GM23338 (cell line): ENCODE measurements at places on chromosomes 3 and 15.

DNA sequence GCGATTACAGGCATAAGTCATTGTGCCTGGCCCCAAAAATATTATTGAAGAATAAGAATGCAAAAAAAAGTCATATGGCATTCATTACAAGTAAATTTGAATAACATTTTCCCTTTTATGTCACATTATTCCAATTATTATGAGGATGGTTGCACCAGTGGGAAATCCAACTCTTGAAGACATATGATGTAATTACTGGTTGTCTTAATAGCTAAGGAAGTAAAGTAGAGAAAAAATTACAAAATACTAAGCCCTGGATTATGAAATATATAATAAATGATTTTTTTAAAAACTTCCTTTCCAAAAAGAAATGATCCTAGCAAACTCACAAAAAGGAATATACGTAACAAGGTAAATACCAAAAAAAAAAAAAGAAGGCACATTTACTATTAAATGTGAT is 98.9 kb downstream of the FMN1 start:
- DNase-seq = no peak

- no peak for DNase-seq
Measured at GRCh38 chr3:101414121-101414520, 93.7 kb upstream of the IMPG2 start.

DNA sequence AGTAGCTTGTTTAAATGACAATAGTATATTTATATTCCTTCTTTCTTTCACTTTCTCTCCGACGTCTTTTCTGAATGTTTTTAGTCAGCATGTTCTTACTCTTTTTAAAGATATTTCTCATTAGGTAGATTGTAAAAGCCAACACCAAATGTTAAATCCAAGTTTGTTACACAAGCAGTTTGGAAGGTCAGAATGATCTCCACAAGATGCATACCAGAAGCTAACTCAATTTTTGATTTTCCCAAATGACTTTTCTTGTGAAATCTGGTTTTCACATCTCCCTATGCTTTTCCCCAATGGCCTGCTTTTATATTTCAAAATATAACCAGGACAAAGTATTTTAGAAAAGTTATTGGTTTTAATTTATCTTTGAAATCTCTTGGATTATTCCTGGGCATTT is 49.7 kb upstream of the TPRG1 start:
- no peak for DNase-seq

- no peak for DNase-seq
Measured at GRCh38 chr15:64493641-64494040, 33.3 kb downstream of the ZNF609 start.

- no peak for DNase-seq
Measured at GRCh38 chr15:77709135-77709886, 76.6 kb upstream of the LINGO1 start.

- no peak for DNase-seq
Measured at GRCh38 chr15:32688151-32688639, 29.6 kb upstream of the GREM1 start.

DNA sequence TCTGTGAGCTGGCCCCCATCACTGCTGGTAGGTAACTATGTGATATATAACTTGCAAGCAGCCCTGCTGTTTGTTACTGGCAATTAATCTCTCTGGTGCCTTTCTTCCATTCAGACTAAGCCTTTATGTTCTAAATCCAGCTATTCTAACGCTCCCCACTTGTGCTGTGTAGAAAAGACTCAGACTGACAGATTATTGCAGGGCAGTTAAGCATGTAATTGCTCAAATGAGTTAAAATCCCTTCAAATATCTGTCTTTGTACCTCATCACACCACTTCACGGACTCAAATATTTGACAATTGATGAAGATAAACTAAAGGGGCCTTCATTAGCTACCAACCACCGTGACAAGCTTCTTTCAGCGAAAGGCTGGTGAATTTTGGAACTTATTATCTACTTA is 416.2 kb downstream of the NR2F2 start:
- no peak for DNase-seq

GRCh38 chr15:68614286-68615035 is 35.7 kb downstream of the CORO2B start:
- DNase-seq = peak; percentile 88

GRCh38 chr15:72375501-72375845 is 341 bp downstream of the HEXA start:
- DNase-seq = peak; percentile 60

GRCh38 chr3:156577736-156578135 is 22.8 kb upstream of the SSR3 start:
- DNase-seq = no peak

DNA sequence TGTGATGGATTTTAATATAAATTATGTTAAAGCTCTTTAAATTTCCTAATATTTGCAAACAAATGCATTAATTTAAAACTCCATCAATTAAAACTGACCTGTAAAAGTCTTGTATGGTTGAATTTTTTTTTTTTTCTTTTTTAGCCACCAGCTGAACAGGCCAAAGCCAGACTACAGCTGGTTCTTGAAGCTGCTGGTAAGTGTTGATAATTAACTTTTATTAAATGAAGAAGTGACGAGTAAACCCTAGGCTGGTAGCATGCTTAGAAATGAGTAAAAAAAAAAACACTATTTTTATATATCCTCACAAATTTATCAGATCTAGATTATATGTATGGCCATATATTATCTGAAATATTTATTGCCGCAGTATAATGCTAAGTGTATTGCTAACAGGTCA is 216.3 kb upstream of the MLF1 start:
- no peak for DNase-seq

- no peak for DNase-seq
Measured at GRCh38 chr15:100202309-100202960, 139.3 kb downstream of the ADAMTS17 start.

GRCh38 chr15:23472678-23473077 is 25.6 kb upstream of the GOLGA6L2 start:
- DNase-seq = no peak

DNA sequence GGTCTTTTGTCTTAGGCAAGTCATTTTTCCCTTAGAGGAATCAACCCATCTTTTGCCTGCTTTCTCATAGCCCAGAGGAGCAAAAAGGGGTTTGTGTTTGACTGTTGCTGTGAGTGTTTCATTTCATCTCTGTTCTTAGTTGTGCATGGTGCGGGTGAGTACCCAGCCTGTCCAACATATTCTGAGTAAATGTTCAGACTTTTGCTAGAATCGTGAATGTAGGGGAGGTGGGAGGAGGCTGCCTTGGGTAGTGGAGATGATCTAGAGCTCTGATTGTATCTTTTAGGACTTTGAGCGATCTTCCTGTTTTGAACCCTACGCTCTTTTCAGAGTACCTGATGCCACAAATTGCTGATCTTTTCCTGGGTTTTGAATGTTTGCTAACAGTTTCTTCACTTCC is 123.1 kb downstream of the ZNF609 start:
- no peak for DNase-seq

GRCh38 chr3:194661374-194661773 is 10.6 kb downstream of the LSG1 start:
- DNase-seq = no peak

DNA sequence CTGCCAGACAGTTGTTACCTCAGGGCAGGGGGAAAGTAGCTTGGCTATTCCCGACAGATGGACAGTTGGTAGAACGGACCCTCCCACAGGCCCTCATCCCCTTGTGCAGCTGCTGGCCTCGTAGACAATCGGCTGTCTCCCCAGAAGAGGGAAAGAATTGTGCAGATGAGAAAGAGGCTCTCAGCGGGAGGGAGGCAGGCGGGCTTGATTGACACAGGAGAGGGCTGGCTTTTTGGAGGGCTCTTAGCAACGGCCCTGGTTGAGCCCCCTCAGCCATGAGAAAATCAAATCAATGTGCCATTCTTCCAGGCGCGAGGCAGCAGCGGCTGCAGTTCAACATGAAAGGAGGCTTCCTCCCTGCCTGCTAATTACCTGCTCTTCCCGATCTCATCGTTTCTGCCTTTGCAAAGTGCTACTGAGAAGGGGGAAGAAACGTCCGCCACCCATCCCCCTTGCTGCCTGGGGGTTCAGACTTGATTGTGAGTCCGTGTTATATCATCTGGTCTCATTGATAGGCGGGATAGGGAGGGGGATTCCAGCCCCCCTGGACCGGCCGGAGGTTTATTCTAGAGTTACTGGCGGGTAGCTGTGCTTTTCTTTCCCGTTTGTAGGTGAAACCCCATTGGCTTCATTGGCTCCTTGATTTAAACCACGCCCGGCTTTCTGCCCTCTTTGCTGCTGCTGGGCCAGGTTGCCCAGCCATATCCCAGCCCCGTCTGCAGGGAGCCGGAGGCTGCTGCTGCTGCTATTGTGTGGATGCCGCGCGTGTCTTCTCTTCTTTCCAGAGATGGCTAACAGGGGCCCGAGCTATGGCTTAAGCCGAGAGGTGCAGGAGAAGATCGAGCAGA is at the start of gene TAGLN3:
TSS of gene TAGLN3 (plus strand) at position 287 of the 848 bp plus-strand sequence. CDS start at position 788, 501 bp downstream.
- DNase-seq = peak; percentile 78

DNA sequence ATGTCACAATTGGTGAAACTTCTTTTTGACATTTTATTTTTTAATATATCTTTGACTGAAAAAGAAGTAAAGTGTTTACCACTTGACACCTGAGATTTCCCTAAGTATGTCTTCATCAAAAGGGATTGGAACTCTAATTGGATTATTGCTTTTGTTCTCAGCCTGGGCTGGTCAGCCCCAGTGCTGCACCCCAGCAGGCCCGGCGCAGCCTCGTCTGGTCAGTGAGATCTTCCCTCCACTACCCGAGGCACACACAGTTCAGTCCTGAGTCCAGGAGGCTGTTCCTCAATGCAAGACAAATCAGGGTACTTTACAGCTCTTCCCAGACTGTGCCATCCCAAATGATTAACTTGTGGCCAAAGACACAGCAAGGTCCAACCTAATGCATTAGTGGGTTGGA is 146.9 kb upstream of the SEMA6D start:
- DNase-seq = no peak

DNA sequence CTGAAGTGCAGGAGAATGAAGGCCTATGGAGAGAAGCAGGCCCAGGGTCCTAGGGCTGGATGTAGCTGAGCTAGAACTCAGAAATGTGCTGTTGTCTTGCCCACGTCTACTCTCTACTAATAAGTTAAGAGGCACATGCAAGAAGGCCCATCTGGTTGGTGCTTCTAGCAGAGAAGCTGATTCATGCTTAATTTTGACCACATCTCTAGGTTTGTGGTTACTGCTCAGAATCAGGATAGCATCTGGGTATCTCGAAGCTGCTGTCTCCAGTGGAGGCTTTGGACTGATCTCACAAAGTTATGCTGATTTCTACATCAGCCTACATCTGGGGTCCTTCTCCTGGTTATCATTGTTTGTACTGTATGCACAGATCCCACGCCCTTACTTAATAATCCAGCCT is 87.3 kb downstream of the CACNA1D start:
- DNase-seq = no peak

- no peak for DNase-seq
Measured at GRCh38 chr3:131543714-131544113, 40.9 kb upstream of the MRPL3 start.

DNA sequence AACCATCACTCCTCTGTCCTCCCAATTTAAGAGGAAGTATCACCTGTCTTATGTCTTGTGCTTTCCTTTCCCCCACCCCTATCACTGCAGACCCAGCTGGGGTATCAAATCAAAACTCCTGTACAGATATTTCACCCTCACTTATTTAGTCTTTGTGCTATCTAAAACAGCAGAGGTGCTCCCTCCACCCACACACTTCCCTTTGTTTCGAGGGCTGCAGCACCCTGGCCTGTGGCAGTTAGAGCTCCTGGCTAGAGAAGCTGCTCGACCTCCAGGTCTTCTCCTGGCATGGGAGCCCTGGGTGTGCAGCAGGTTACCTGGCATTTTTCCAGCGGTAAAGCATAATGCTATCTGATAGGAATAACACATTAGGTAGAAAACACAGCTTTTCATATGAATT is 181.4 kb upstream of the BCL6 start:
- no peak for DNase-seq

- DNase-seq = no peak
Measured at GRCh38 chr3:11072631-11073030, 80.1 kb downstream of the SLC6A1 start.

DNA sequence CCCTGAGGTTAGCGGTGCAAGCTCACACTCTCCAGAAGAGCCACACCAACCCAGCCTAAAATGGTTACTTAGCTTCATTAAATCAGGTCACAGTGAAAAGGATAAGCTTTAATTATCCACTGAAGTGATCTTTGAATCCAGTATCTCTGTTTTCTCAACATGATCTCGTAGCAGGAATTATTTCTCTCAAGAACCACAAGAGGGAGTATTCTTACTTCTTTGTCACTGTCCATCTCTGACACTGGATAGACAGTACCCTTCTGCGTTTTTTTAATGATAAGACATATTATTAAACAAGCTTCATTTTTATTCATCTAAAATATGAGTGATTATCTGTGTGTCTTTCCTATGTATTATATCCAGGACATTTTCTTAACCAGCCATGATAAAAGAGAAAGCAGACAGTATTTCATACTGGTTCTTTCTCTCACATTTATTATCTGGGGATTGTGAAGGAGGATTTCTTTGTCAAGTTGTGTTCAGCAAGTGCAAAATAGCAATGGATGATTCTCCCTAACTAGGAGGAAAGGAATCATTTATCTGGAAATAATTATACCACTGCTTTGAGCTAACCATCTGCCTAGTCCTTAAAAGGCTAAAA is 105.4 kb upstream of the CCDC54 start:
- DNase-seq = peak; percentile 76

DNA sequence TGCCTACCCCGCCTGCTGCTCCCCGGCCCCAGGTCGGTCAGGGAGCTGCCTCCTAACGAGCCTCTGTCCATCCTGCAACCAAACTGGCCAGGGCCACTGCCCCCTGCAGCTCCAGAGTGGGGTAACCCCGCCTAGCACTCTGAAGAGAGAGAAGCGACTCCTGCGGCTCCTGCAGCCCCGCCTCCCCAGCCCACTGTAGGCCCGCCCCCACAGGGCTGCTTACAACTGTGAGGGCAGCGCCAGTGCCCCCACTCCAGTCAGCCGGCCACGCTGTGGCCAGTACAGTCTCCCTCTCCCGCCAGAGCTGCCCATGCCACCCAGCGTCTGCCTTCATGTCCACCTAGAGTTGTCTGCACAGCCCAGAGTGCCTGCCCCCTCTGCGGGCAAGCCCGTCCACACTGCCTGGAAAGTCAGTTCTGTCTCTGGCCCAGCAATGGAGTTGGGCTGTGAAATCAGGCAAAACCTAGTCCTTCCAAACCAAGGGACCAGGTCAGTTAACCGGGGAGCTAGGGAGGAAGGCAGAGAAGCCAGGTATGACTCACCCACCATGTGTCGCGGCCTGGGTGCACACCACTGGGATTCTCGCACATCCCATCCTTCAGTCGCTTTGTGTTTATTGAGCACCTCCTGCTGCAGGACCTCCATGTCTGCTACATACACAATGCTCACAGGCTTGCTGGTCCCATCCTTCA is 2.4 kb downstream of the UCN2 start:
- peak; percentile 92 for DNase-seq
